ENCODE measurements at places on chromosomes 2 and 18.

GRCh38 chr2:71951083-71951468 lies 196.6 kb downstream of the CYP26B1 start:
- no peak for DNase-seq

DNA sequence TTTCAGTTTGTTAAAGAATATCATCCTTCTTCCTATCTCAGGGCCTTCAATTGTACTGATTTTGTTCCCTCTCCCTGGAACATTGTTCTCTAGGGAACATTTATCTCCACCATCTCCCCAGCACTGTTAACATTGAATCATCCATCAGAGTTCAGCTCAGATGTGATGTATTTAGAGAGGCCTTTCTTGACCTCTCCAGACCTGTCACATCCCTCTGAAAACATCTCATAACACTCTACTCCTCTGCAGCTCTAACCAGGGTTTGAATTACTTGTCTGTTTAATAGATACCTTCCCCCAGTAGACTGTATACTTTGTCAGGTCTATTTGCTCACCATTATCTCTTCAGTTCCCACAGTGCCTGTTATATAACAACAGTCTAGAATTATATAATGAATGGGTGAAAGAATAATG lies 98.6 kb downstream of the GALNT1 start:
- no peak for DNase-seq

DNA sequence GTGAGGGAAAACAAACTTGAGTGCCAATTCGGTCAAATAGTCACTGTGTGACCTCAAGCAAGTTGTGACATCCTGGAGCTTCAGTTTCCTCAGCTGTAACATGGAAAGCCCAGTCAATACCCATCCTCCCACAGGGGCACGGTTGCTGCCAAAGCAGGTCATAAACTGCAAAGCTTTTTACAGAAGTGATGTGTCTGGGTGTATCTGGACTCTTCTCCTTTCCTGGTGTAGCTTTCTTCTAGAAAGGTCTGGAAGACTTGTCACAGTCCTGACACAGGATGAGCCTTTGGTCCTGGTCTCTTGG lies 4.2 kb upstream of the AFF3 start:
- DNase-seq, result no peak

DNA sequence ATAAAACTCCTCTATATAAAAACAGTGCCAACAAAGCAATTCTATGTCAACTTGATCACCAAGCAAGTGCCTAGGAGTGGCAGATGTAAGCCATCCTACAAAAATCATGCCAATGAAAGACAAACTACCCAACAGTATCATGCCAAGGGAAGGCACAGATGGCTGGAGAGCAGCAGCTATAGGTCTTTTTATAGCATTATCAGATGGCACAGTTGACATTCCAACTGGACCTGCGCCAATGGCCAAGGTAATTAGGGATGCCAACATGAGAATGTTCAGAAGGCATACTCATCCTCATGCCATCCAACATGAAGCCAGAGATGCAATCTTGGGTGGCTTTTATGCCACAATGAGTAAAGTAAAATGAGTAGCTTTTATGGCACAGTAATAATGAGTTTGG lies 237.3 kb downstream of the OTX1 start:
- no peak for DNase-seq

GRCh38 chr2:12325806-12326205 lies 390.9 kb upstream of the TRIB2 start:
- DNase-seq, result no peak

DNA sequence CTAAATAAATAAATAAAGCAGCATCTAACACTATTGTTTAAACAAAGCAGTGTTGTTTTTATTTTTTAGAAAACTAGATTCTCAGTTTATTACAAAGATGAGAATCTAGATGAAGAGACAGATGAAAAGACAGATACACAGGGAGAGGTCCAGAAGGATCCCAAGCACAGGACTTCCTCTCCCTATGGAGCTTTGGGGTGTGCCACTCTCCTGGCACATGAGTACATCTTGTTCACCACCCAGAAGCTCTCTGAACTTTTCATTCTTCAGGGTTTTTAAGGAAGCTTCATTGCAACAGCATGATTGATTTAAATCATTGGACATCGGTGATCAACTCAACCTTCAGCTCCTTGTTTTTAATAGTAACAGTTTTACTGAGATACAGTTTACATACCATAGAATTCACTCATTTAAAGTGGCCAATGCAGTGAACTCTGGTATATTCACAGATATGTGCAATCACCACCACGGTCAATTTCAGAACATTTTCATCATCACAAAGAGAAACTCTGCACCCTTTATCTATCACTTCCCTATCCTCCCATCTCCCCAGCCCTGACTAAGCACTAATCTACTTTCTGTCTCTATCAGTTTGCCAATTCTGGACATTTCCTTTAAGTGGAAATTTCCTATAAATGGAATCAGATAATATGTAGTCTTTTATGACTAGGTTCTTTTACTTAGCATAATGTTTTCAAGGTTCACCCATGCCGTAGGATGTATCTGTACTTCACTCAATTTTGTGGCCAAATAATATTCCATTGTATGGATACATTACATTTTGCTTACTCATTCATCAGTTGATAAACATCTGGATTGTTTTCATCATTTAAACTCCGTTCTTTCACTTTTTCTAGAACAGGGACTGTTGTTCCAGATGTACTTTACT lies 62.3 kb upstream of the ZFP36L2 start:
- no peak for DNase-seq

DNA sequence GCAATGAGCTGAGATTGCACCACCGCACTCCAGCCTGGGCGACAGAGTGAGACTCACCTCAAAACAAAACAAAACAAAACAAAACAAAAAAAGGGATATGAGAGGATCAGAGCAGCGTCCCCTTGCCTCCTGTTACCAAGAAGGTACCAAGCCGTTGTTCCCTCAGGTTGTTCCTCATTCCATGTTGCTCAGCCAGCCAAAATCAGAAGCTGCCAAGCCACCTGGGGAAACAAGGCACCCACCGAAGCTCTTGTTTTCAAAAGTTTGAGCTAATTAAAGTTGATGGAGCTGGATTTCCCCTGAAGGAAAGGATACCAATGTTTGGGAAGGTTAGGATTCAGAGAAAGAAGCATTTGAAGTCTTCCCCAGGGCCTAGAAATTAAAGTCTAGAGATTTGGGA lies 21.8 kb upstream of the STEAP3 start:
- DNase-seq, result no peak

DNA sequence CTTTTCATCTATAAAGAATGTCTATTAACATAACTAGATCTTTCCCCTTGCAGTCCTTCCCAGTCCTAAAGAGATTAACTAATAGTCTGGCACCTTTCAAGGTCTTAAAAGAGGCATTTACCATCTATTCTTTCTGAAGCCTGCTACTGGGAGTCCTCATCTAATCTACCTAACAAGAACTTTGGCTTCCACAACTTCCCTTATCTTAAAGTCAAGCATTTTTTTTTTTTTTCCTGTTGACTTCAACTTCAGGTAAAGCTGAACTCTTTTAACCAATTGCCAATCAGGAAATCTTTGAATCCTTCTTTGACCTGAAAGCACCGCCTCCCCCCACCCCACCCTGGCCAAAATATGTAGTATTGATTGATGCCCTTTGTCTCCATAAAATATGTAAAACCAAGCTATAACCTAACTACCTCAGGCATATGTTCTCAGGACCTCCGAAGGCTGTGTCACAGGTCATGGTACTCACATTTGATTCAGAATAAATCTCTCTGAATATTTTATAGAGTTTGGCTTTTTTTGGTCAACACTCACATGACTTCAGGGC lies 168.6 kb downstream of the PTPRM start:
- no peak for DNase-seq

- DNase-seq, result no peak
Measured at GRCh38 chr2:28726177-28726576, 25.5 kb upstream of the PPP1CB start.

DNA sequence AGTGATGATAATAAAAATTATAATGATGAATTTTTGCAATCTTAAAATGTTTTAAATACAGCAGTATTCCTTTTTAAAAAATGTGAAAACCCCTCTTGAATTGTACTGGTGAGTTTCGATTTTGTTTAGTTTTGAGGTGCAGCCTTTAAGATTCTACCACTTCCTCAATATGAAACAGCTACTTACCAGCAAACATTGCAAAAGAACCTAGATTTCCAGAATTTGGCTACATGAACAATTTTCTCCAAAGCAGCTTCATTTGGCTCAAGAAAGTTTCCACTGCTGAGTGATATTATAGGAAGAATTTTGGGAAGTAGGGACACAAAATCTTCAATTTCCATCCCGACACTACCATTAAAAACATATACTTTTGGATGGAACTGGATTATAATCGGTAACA lies 12.0 kb downstream of the TCF4 start:
- no peak for DNase-seq

GRCh38 chr18:62182220-62182619 lies 4.6 kb downstream of the PIGN start:
- DNase-seq, result no peak

- no peak for DNase-seq
Measured at GRCh38 chr18:42310956-42311355, 355.9 kb downstream of the PIK3C3 start.

DNA sequence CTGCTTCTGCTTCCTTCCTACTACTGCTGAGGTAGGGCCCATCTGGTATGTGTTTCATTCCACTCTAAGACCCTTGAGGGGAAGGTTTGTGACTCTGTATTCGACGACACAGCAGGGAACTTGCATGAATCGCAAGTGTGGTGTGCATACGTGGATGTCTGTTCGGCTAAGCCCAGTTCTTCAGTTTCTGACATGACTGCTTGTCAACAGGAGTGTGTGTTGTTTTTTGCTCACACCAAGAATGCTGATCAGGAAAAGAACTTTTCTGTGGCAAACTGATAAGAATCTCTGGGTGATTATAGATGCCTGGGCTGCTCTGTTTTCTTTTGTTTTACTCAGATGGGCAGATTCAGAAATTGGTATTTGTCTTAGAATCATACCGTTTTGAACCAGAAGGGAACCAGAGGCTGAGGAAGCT lies 22.0 kb downstream of the TNFRSF11A start:
- DNase-seq, result no peak

- no peak for DNase-seq
Measured at GRCh38 chr18:61216051-61216450, 117.2 kb upstream of the CDH20 start.

- DNase-seq, result no peak
Measured at GRCh38 chr18:13501891-13502290, 224.5 kb downstream of the FAM210A start.

DNA sequence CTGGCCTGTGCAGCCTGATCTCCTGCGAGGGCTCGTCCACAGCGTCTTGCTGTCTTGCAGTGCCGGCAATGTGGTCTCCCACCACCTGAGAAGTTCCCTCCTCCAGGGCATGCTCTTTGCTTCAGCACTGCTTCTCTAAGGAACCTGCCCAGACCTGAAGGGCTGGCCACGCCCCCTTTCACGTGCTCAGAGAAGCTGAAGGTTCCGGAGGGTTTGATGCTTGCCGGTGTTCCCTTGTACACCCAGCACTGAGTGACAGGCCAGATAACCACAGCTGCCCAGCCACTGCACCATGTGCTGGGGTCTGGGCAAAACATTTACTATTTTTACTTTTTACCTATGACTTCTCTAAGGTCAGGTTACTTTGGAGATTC lies 1.7 kb upstream of the POLR2D start:
- DNase-seq, result no peak

GRCh38 chr18:76684265-76684664 lies 138.1 kb upstream of the ZNF236 start:
- DNase-seq, result no peak

DNA sequence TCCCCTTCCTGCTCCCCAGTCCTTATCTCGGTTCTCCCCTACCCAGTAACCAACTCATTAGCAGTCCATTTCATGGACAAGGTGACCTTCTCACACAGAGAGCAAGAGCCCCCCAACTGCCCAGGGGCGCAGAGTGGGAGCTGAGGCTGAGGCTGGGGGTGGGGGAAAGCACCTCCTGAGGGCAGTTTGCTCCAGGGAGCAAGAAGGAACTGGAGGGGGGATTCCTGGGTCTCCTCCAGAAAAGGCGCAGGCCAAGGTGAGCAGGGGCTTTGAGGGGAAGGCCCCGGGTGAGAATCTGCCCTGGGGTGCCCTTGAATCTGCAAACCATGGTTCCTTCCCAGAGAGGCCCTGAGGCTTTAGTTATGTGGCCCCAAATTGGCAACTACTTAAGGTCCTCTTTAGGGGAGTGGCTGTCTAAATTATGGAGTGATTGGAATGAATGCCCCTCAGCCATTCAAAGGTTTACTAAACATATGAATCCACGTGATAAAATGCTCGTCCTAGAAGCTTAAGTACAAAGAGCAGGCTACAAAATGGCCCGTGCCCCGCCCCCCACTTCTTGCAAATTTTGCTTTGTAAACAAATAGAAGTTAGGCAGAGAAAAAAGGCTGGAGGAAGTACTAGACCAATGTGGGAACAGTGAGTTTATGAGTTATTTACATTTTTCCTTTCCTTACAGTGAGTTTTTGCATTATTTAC lies 123.5 kb upstream of the HS6ST1 start:
- no peak for DNase-seq

DNA sequence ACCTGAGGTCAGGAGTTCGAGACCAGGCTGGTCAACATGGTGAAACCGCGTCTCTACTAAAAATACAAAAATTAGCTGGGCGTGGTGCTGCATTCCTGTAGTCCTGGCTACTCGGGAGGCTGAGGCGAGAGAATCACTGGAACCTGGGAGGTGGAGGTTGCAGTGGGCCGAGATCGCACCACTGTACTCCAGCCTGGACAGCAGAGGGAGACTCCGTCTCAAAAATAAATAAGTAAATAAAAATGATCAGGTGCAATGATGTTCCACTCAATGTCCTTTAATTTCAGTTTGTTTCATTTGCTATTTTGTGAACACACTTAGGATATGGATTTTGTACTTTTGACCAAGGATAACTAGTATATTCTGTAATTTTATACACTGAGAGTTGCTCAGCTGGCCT lies 9.3 kb downstream of the HADHA start:
- no peak for DNase-seq

DNA sequence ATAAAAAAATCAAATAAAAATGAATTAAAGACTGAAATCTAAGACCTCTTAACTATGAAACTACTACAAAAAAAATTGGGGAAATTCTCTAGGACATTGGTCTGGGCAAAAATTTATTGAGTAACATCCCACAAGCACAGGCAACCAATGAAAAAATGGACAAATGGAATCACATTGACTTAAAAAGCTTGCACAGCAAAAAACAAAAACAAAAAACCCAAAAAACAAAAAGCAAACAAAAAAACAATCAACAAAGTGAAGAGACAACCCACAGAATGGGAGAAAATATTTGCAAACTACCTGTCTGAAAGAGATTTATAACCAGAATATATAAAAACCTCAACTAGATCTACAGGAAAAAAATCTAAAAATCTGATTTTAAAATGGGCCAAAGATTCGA lies 63.4 kb upstream of the CHN1 start:
- no peak for DNase-seq
